Sigmoid colon (tissue), 7 donors: ENCODE measurements at places on chromosomes 1 and 21. TPM values are rescaled to one million over a fixed set of nuclear protein-coding genes. Genes with fewer than 3 reads are reported as not detected.
A peak's percentile ranks its signal among the peaks of the same experiment; 100 is the strongest.

The KCNT2 gene
- 1.8 TPM for total RNA-seq

The PLEKHM2 gene
- total RNA-seq: 38.8 TPM

GRCh38 chr1:226990133-226990716, 50.1 kb downstream of the COQ8A start:
- H3K4me1 ChIP-seq: peaks cover 34% of the 10 kb centered on the region
- DNase-seq: peak; percentile 62
- H3K27me3 ChIP-seq: no peaks in the 10 kb centered on the region
- H3K36me3 ChIP-seq: peaks cover 7% of the 10 kb centered on the region
- no peak overlapping the region for H3K4me3 ChIP-seq

DNA sequence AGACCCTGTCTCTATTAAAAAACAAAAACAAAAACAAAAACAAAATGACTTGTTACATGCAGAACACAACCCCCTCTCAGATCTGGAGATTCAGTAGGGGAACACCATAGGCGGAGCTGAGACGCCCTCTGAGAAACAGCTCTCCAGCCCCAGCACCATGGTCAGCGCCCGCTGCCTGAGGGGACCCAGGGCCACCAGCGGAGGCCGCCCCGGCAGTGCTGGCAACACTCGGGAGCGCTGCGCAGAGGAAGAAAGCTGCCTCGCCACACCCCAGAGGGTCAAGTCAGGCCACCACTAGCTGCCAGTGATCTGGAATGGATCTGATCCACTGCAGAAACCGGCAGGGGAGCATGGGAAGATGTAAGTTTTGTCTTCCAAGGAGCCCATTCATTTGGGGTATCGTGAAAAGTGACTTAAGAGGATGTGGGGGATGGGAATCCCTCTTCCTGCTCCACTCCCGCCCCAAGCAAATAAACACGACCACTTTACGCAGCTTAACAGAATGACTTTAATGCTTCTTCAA, 3.1 kb downstream of the ACTA1 start:
- no peak overlapping the region for H3K4me3 ChIP-seq
- no peaks in the 10 kb centered on the region for H3K36me3 ChIP-seq
- peaks cover 93% of the 10 kb centered on the region for H3K27me3 ChIP-seq
- no peak for DNase-seq

DNA sequence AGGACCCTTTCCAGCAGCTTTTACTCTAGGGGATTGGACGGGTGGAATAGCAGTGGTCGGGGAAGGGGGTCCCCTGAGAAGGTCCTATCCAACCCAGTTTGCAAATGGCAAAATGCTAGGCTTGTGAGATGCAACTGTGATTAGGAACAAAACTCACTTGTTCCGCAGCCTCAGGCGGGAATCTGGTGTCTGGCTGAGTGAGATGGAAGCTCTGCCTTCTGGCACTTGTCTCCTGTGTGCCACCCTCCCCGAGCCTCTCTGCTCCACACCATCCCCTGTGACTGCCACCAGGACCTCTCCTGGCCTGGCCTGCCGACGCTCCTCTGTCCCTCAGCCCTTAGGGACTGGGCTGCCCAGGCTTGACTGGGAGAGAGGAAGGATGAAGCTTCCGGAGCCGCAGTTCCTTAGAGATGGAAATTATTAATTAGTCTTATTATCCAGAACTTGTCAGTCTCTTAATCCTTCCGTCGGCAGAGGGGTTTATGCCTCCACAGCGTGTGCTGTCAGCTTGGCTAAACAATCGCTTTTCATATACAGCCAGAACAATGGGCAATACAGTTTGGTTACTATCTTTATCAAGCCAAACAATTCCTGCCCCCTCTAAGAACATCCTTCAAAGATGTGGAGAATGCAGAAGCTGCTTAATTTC, 292.8 kb upstream of the VAMP3 start:
- no peak for DNase-seq
- no peak overlapping the region for H3K4me3 ChIP-seq
- H3K4me1 ChIP-seq: no peaks in the 10 kb centered on the region
- H3K27ac ChIP-seq: peak overlapping the region; percentile 68
- no peaks in the 10 kb centered on the region for H3K36me3 ChIP-seq

GRCh38 chr1:178086294-178086693, 7.6 kb upstream of the RASAL2 start:
- no peaks in the 10 kb centered on the region for H3K27me3 ChIP-seq
- no peaks in the 10 kb centered on the region for H3K36me3 ChIP-seq
- H3K4me3 ChIP-seq: no peak overlapping the region
- no peak for DNase-seq

- H3K27me3 ChIP-seq: no peaks in the 10 kb centered on the region
- no peak overlapping the region for H3K4me3 ChIP-seq
- DNase-seq: no peak
- H3K4me1 ChIP-seq: no peaks in the 10 kb centered on the region
Measured at GRCh38 chr1:211527006-211527405, 35.0 kb upstream of the RD3 start.

- peaks cover under 1% of the 10 kb centered on the region for H3K4me1 ChIP-seq
- H3K27me3 ChIP-seq: no peaks in the 10 kb centered on the region
- no peak overlapping the region for H3K27ac ChIP-seq
Measured at GRCh38 chr21:29064850-29065481, 8.5 kb downstream of the CCT8 start.

DNA sequence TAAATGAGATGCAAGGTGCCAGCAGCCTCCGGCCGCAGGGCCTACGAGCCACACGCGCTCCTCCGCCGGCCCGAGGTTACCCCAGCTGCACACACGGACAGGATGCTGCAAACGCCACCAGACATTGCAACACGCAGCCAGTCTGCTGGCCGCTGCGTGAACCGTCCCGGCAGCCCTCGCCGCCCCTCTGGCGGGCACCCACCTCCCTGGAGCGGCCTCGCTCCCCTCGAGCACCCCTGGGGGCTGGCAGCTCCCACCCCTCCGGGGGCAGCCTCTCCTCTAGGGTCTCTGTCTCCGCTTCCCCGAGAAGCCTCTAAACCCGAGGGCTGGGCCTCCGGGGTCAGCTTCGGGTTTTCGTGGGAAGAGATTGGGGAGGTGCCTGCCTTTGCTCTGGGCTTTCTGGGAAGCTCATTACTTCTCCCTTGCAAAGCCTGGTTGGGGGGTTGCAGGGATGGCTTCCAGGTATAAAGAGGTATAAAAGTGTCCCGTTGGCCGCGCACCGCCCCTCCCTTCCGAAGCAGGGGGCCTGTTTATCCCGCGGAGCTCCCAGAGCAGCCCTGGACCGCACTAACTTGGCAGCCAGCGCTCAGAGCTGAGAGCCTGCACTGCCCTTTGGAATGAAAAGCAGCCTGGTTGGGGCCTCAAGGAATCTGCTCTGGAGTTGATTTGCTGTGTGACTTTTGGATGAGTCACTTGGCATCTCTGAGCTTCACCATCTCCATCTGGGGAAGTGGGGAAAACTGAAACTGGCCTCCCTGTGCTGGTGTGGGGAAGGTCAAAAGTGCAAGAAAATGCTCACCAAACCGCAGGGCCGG, 21.8 kb downstream of the DHRS3 start:
- peaks cover 100% of the 10 kb centered on the region for H3K4me1 ChIP-seq
- peak overlapping the region; percentile 46 for H3K4me3 ChIP-seq
- H3K27ac ChIP-seq: peak overlapping the region; percentile 90
- H3K36me3 ChIP-seq: no peaks in the 10 kb centered on the region
- DNase-seq: peak; percentile 97
